ENCODE measurements at places on chromosomes 16 and 17.

DNA sequence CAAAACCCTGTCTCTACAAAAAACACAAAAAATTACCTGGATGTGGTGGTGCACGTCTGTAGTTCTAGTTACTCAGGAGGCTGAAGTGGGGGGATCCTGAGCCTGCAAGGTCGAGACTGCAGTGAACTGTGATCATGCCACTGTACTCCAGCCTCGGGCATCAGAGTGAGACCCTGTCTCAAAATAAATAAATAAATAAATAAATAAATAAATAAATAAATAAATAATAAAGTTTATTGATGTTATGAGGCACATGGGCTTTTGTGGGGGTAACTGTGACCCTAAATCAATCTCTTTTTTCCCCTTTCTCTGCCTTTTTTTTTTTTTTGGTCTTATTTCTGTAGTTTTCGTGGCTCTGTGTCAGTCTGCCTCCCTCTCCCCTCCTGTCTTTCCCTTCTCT lies 4.5 kb upstream of the ASIC2 start:
- DNase-seq: no peak

DNA sequence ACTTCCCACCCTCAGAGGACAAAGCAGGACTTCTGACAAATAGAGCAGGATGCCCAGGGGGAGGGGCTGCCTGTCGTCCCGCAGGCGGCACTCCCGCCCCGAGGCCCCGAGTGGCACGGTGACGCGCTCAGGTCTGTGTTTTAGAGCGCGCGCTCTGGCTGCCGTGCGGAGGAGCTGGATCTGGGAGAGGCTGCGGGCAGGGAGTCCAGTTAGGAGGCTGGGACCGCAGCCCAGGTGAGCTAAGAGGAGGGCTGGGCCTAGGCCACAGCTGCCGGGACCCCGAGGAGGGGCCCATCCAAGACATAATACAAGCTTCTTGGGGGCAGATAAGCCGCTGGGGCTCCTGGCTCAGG lies 6.4 kb downstream of the DOC2A start:
- DNase-seq: no peak

GRCh38 chr16:50440531-50440930 lies 71.7 kb upstream of the BRD7 start:
- no peak for DNase-seq

GRCh38 chr17:77785312-77785905 lies 173.1 kb upstream of the TNRC6C start:
- DNase-seq: no peak

GRCh38 chr16:3830625-3831254 lies 49.8 kb downstream of the CREBBP start:
- DNase-seq: no peak

- DNase-seq: peak; percentile 80
These were observed 106.3 kb upstream of the ZFHX3 start for GRCh38 chr16:73154063-73154870.

GRCh38 chr16:58853854-58854791 lies 120.0 kb upstream of the GOT2 start:
- DNase-seq: no peak

- no peak for DNase-seq
These were observed 52.1 kb downstream of the CDH11 start for GRCh38 chr16:65069766-65070165.

DNA sequence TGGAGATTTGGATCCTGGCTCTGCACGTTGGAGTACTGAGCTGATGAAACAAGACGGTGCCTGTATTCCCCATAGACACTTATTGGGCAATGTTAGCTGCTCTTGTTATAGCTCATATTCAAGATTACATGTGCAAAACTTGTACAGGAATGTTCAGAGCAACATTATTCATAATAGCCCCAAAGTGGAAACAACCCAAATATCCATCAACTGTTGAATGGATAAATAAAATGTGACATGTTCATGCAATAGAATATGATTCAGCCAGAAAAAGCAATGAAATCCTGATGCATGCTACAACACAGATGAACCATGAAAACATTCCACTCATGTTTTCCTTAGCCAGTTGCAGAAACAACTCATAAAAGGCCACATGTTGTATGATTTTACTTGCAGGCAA lies 5.7 kb upstream of the SDR42E1 start:
- DNase-seq: no peak

DNA sequence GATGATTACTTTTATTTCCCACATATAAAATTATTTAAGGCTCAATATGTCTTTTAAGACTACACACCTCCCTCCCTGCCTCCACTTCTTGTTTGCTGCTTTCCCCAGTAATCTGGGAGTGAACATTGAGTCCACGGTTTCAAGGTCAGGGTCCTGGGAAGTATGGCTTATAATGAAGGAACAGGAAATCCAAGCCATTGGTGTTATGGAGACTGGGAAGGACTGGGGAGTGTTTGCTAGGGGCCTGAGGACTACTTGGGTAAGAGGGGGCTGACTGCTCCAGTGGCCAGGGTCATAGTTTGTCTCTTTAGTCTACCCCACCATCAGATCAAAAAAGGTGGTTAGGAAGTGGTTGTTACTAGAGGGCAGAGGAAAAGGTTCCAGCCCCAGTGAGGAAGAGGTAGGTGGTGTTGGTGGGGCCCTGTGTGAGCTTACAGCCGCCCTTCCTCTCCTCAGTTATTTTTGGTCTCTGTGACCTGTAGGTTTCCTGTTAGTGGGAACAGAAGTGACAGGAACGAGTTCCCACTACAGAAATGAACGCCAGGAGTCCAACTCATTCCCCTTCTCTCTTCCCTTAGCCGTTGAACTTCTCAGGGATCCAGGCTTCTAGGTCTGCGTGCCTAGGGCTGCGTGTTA lies 742 bp upstream of the SLC16A13 start:
- no peak for DNase-seq

DNA sequence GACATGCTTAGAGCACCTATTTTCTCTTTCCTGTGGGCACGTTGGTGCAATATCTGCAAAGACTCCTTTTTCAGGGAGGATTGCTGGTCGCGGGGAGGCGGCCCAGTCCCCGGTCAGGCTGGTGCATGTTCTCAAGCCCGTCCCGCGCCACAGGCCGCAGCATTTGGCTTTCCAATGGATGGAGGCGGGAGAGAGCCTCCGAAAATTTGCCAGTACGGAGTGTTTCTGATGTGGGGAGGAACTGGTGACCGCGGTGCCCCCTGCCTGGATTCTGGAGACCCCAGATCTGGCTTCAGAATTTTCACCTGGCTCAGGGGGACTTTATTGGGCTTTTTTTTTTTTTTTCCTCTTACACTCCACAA lies 2.3 kb downstream of the CMIP start:
- DNase-seq: no peak

- no peak for DNase-seq
These were observed 119.6 kb downstream of the CDH11 start for GRCh38 chr16:65002265-65002664.

DNA sequence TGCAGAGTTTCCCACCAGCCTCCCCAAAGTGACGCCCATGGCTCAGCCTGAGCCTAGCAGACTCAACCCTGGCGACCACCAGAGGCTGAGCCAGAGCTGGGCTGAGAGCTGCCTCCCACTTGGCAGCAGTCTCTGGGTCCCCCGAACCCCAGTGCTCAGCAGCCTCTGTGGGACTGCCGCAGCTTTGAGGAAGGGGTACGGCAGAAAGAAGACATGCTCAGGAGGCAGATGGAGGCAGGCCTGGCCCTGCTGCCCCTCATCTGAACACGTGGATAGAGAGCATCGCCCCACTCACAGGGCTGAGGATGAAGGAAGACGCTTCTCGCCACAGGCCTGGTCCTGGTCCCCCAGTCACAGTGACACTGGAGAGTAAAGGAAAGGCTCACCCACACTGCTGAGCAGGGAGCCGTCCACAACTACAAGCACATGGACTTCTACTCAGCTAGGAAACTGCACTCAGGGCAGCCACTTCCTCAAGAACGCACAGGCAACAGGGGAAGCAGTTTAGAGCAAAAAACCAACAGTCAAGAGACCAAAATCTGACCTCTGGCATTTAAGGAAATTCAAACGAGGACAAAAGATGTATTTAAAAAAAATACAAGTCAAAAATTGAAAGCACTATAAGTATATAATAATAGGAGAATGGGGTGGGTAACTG lies 45.2 kb upstream of the GSG1L start:
- DNase-seq: no peak

DNA sequence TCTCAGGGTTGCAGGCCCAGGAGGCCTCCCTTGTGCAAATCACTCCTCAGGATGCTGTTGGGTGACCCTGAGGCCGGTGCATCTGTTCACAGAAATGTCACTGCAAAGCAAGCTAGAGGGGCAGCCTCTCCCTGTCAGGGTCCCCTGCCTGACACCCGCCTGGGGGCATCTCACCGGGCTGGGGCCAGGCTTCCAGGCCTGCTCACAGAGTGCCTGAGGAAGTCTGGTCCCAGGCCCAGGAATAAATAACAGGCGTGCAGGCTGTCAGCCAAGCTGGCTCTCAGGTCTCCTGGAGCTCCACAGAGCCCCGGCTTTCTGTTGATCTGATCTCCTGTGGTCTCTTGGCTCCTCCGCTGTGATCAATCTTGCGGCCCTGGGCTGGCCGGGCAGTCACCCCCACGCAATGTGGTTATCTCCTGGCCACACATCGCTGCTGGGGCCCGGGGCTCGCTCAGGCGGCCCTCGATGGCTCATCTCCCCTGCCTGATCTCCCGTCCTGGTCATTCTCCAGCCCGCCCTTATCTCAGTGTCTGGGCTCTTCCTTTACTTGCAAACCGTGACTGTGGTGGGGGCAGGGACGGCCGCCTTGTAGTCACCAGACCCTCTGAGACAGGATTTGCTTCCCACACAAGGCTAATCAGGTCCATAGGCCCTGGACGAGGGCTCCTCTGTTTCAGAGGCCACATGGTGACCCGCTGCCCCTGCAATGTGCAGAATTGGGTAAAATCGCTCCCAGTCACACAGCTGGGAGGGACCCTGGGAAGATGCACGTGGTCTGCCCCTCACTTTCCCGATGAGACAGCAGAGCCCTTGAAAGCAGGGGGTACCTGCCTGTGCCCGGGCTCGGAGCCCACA lies 231.2 kb upstream of the GSE1 start:
- DNase-seq: no peak

GRCh38 chr16:56411123-56411522 lies 14.2 kb downstream of the AMFR start:
- DNase-seq: no peak

DNA sequence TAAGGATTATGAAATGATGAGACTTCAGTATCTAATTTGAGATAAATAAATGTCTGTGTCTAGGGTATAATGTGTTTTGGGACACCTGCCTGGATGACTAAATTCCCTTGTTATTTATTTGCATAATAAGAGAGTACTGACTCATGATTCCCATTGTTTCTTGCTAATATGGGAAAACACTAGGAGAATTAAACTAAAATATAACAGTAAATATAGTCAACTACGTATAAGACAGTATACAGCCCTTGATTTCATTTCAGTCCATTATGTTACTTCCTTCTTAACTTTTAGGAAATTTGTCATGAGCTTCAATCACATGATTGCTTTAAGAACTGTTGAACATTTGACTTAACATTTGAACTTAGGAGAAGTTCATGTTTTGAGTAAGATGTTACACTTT lies 62.4 kb downstream of the VMP1 start:
- no peak for DNase-seq

- DNase-seq: no peak
These were observed 148.7 kb downstream of the AIPL1 start for GRCh38 chr17:6286233-6286632.

DNA sequence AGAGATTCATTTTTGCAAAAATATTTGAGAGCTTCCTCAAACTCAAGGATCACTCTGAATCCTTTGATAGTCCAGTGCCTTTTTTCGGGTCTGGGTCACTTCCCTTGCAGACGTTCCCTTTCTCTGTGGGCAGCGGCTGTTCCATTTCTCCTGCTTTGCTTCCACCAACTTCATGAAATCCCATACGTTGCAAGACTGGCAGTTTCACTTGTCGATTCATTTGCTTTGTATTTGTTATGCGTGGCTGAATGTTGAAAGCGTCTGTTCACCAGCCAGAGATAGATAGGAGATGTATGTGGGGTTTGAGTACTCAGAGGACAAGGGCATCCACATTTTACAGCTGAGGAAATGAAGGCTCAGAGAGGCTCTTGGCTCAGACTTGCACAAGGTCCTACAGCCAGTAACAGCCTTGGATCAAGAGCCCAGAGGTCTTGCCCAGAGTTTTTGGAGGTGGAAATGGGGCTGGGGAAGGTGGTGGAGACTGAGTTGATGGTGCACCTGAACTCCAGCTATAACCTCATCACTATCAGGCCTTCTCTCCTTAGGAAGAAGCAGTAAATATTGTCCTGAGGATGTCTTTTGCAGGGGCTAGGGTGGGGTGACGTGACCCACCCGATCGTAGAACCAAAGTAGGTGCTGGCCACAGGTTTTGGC lies 1.3 kb upstream of the CCDC102A start:
- no peak for DNase-seq

GRCh38 chr16:53804467-53804866 lies 100.5 kb downstream of the FTO start:
- no peak for DNase-seq

- no peak for DNase-seq
These were observed 9.5 kb downstream of the CYB5D2 start for GRCh38 chr17:4152471-4152870.

DNA sequence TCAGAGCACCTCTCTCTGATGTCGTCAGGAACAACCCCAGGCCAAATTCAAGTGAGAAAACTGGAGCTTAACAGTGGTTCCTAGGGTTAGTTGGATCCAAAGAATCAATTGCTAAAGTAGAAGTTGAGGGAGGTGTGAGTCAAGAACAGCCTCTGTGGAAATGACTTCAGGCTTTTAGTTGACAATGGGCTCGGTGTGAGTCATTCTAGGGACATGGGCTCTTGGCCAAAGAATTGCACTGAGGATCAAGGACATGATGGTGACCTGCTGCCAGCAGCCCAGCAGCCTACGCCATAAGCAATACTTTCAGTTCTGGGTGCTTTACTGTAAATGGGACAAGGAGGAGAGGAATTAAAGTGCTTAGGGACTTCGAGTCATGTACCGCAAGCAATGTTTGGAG lies 32.1 kb upstream of the SMURF2 start:
- no peak for DNase-seq

DNA sequence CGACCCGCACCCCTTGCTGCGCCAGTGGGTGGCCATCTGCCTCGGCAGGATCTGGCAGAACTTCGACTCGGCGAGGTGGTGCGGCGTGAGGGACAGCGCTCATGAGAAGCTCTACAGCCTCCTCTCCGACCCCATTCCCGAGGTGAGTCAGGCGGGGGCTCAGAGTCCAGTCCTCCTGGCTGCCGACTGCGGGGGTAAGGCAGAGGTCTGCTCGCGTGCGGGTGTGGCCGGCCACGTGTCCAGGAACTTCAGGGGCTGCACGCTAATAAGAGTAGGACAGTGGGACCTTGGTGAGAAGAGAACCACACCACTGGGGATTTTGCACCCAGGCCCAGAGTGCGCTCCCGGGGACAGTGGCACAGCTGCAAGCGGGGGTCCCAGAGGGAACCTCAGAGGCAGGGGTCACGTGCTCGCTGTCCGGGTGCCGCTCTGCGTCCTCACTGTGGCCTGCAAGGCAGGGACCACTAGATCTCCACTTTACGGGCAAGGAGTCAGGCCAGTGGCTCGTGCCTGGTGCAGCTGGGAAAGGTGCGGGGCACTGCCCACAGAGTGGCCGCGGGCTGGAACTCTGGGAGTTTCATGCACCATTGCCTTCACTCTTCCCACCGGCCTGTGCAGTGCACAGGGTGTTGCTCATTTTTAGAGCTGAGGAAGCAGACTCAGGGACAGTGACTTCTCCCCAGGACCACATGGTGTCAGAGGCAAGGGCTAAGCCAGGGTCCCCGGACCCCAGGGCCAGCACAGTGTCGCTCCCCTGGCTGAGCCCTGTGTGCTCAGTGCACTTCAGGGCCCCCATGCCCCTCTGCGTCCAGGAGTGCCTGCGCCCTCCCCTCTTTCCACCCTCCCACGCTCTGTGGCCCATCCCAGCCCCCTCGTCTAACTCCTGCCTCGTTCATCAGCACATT lies 107.6 kb upstream of the CHMP6 start:
- no peak for DNase-seq
